Naive B cell (primary cell): ENCODE measurements at places on chromosomes 2 and 18.

DNA sequence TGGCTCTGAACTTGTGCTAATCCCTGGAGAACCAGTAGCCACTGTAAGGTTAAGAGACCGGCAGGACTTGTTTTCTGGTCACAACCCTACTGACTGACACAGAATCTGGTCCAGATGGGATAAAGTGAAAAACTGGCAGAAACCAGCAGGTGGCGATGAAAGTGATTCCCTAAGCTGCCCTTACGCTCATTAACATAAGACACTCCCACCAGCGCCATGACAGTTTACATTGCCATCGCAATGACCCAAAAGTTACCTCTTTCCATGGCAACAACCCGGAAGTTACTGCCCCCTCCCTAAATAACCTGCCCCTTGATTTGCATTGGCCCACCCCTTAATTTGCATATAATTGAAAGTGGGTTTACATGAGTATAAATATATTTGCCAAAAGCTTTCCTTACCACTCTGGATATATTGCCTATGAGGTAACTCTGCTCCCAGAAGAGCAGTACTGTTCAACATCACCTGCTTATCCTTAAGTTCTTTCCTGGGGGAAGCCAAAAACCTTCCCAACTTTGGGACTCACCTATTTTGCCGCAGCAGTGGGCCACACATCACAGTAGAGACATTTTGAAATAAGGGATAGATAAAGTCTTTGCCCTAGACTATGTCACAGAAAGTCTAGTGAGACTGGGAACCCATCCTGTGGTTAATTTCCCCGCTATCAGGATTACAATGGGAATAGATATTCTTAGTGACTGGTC is 35.8 kb upstream of the AFF3 start:
- DNase-seq = peak; percentile 22

- DNase-seq = no peak
Measured at GRCh38 chr2:69615969-69616368, 27.6 kb downstream of the AAK1 start.

GRCh38 chr2:236485519-236485918 is 84.1 kb upstream of the ACKR3 start:
- DNase-seq = no peak

- DNase-seq = no peak
Measured at GRCh38 chr2:239830121-239831000, 194.8 kb downstream of the NDUFA10 start.

DNA sequence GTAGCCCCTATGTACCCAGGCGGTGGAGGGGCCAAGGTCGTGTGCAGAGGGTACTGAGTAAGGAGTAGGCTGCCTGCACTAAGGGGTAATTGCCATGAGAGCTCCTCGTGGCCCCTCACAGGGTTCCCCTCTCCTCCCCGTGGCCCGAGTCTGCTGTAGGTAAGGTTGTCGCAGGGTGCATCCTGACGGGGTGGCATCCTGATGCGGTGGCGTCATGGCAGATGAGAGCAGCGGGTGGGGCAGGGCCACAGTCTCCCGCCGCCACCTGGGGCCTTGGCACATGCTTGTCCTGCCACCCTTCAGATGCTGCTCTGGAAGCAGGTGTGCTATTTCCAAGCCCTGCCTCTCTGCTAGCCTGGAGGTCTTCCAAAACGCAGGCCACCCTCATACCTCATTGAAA is 89.7 kb downstream of the EIPR1 start:
- no peak for DNase-seq

- DNase-seq = no peak
Measured at GRCh38 chr18:3153107-3153704, 66.6 kb downstream of the MYOM1 start.

- DNase-seq = no peak
Measured at GRCh38 chr2:190841707-190842505, 38.7 kb upstream of the GLS start.

DNA sequence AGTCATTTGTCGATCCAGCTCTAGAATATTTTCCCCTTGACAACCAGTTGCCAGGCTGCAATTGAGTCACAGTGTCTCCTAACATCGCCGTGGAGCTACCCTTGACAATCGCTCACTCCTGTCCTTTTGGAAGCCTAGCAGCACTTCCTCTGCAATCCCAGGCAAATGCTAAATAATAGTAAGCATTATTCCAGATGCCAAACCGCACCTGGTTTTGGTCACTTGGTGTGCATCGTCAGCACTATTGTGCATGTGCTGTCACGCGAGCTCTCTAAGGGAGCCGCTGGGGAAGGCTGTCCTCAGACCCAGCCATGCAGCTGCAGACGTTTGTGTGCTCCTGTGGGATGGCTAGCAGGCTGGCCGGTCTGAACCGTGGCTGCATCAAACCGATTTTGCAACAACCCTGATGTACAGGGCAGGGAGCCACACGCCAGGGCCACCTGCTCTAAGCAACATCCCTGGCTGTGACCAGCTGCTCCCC is 549.5 kb upstream of the ID2 start:
- no peak for DNase-seq

DNA sequence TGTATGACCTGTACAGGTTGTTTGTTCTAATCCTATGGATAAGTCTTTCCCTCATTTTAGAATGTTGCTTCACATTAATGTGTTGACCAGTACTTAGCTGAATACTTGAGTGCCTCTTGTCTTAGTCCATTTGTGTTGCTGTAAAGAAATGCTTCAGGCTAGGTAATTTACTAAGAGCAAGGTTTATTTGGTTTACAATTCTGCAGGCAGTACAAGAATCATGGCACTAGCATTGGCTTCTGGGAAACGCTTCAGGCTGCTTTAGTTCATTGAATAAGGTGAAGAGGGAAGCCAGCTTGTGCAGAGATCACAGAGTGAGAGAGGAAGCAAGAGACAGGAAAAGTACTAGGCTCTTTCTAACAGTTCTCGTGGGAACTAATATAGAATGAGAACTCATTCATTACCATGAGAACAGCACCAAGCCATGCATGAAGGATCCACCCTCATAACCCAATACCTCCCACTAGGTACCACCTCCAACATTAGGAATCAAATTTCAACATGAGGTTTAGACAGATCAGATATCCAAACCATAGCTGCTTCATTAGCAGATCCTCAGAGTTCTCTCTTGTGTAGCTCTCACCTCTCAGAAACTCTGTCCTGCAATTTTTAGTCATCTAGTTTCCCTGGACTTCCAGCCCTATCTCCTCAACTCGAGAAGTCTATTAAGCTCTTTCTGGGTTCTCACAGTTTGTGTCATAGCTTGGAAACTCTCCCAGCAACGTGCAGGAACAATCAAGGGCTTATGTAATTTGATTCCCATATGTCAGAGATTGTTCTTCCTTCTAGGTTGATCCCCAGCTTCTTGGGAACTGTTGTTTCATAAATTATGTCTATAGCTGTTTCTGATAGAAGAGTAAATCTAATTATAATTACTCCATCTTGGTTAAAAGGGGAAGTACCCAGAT is 2082.3 kb upstream of the CELF4 start:
- DNase-seq = no peak

- no peak for DNase-seq
Measured at GRCh38 chr2:111952871-111953452, 54.6 kb downstream of the MERTK start.

DNA sequence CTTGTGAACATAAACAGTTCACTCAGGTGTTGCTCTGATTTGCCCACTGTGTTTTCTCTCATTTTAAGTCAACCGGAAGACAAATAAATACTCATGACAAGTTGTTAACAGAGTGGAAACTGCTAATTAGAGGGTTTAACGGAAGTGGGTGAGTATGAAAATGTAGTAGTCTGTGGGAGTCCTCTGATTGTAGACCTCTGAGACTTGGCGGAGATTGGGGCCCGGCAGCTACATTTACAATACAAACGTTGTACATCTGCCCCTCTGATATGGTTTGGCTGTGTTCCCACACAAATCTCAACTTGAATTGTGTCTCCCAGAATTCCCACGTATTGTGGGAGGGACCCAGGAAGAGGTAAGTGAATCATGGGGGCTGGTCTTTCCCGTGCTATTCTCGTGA is 107.3 kb upstream of the FAM98A start:
- no peak for DNase-seq

- DNase-seq = no peak
Measured at GRCh38 chr2:126356631-126357030, 299.3 kb upstream of the GYPC start.

DNA sequence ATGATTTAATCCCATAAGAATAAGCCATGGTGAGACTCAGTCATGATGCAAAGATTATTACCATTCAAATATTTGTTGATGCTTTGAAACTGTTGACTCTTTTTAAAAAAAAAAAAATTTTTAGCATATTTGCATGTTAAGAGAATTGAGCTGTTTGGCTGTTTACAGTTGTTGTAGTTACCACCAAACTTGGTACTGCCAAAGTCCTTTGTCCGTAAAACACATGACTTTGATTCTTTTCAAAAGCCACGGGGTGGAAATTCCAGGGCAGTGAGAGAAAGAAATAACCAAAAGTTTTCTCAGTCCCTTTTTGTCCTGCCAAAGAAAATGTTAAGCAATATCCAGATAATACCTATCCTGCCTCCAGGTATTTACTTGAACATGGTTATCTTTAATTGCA is 474.8 kb downstream of the METTL4 start:
- no peak for DNase-seq

GRCh38 chr2:161207941-161208340 is 47.7 kb downstream of the TANK start:
- DNase-seq = no peak

DNA sequence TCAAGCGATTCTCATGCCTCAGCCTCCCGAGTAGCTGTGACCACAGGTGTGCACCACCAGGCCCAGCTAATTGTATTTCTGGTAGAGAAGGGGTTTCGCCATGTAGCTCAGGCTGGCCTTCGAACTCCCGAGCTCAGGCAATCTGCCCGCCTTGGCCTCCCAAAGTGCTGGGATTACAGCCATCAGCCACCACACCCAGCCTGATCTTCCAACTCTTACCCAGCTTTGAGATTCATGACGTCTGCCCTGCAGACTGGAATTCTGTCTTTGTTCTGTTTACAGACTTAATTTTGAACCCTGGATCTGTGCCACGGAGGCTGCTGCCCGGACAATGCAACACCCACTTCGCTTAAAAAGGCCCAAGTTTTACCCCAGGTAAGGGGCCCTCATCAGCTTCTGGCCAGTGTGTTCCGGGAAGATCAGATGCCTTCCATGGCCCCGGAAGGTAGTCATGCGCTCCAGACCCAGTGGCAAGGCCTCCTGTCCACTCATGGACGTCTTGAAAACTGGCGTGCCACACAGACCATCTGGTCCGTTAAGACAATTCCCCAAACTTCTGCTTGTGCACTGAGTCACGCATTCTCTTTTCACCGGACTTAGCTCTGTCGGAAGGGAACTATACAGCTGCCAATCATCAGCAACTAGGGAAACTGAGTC is 5.5 kb downstream of the PXDN start:
- DNase-seq = no peak

- no peak for DNase-seq
Measured at GRCh38 chr18:12031846-12032245, 50.5 kb downstream of the IMPA2 start.

DNA sequence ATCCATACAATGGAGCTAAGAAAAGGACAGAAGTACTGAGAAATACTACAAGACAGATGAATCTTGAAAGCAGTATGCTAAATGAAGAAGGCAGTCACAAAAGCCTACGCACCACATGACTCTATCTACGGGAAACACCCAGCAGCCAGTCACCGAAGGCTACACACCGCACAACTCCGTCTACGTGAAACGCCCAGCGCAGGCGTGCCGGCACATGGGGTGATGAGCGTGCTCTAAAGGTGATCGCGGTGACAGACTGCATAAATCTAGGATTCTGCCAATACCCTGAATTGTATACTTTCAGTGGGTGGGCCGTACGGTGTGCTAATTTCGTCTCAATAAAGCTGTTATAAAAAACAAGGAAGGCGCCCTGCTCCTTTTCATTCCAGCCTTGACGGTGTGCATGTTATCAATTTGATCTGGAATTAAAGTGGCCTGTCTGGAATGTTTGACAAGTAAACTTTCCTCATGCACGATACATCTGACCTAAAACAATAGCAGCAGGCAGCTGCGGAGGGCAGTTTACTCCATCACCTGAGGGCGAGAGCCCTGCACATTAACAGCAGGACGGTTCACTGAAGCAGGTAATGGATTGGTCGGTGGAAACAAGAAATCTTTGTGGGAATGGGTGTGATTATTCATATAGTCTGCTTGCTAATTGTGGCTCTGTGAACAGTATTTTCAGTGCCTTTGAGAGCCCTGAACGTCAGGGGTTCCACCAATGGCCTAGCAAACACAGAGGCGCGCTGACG is 86.2 kb upstream of the SALL3 start:
- no peak for DNase-seq

GRCh38 chr2:187527262-187527661 is 27.0 kb downstream of the TFPI start:
- no peak for DNase-seq
